ENCODE measurements at places on chromosomes 7 and 10.
A peak's percentile ranks its signal among the peaks of the same experiment; 100 is the strongest.

GRCh38 chr10:3046981-3047547, 20.3 kb upstream of the PFKP start:
- no peak for DNase-seq

- DNase-seq = no peak
Measured at GRCh38 chr10:109624939-109625338, 298.4 kb downstream of the XPNPEP1 start.

DNA sequence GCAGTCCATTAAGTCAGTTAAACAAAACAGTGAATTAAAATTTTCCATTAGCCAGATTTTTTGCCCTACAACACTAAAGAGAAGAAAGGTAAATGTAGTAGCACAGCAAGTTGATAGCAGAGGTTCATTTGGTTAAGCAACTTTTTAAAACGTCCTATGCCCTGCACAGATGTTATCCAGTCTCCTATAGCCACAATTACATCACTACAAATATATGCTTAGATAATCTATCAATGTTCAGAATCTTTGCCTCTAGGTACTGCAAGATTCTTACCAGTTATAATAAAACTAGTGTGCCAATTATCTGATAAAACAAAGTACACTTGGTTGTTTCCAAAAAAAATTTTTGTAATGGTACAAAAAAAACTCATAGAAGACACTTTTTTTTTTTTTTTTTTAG, 175.5 kb upstream of the MYO3A start:
- DNase-seq = no peak

GRCh38 chr7:155268921-155269650, 28.6 kb upstream of the INSIG1 start:
- no peak for DNase-seq

GRCh38 chr10:75043256-75044131, 68.0 kb upstream of the SAMD8 start:
- peak; percentile 74 for DNase-seq

- DNase-seq = no peak
Measured at GRCh38 chr7:33706771-33707200, 198.6 kb upstream of the BMPER start.
